Activated T-cell treated with anti-CD3 and anti-CD28 coated beads, Interleukin-2, amount 50 U/mL, for 1 hour (primary cell): ENCODE measurements at places on chromosomes 1 and 21.

DNA sequence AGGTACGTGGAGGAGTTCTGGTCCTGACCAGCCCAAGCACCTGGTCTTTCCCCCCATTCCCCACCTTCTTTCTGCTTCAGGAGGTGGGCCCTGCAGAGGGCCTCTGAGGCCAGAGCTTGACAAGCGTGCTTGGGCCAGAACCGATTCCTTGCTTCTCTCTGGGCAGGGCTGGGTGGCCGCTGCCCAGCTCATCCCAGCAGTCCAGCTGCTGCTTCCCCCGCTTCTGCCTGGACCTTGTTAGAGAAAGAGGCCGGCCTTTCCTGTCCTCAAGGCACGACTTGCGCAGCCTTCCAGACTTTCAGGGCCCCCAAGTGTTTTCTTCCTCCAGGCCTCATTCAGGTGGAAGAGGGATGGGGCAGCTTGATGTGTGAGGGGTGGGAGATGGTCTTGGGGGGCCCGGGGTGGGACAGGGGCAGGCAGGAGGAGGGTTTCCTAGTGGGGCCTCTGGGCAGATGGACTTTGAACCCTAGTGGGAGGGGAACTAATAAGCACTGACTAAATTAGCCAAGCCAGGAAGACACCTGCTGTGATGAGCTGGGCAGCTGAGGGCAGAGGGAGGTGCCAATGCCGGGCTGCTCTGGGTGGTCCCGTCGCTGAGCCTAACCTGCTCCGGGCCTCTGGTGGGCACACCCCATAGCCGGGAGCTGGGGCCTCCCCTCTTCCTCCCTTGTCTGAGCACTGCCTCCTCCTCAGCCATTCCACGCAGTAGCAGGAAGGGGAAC, 36.5 kb downstream of the ARHGEF10L start:
- no peak for DNase-seq

GRCh38 chr1:91747666-91748065, 138.3 kb downstream of the TGFBR3 start:
- no peak for DNase-seq

DNA sequence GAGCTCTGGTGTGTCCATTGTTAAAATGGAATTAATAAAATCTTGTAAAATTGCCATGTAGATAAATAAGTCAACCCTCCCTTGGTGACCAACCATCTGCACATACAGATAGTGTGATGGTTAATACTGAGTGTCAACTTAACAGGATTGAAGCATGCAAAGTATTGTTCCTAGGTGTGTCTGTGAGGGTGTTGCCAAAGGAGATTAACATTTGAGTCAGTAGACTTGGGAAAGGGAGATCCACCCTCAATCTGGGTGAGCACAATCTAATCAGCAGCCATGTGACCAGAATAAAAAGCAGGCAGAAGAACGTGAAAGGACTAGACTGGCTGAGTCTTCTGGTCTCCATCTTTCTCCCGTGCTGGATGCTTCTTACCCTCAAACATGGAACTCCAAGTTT, 174.8 kb downstream of the LTN1 start:
- no peak for DNase-seq

DNA sequence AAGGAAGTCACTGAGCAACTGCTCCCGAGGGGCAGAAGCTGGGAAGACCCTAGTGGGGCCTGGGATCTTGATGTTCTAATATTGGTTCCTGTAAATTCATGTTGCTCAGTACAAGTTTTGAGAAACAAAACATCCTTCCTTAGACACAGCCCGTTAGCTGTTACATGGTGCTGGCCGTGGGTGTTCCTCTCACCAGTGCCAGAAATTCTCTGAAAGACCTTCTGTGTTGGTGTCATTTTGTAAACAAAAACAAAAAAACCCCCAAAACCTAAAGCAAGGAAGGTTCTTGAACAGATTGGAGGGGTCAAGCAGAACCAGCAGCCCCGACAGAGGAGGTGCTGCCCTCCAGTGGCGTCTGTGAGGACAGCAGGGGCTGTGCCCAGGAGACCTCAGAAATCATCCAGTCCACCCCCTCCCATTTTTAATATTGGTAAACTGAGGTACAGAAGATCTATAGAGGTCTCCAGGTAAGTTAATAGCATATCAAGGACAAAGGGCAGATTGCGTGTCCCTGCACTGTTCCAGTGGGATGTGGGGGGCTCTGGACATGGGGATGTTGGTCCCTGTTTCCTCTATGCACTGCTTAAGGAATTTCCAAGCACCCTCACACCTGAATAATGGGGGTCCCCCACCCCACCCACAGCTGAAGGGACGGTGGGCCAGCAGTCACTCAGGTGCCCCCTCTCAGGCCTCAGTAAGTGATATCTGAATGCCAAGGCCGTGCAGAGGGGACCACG, 38.2 kb downstream of the SLC2A7 start:
- peak; percentile 77 for DNase-seq

- DNase-seq: peak; percentile 45
These were observed 49.5 kb downstream of the SSBP3 start for GRCh38 chr1:54356680-54357147.

- no peak for DNase-seq
These were observed 43.6 kb upstream of the COL18A1 start for GRCh38 chr21:45361033-45361997.

DNA sequence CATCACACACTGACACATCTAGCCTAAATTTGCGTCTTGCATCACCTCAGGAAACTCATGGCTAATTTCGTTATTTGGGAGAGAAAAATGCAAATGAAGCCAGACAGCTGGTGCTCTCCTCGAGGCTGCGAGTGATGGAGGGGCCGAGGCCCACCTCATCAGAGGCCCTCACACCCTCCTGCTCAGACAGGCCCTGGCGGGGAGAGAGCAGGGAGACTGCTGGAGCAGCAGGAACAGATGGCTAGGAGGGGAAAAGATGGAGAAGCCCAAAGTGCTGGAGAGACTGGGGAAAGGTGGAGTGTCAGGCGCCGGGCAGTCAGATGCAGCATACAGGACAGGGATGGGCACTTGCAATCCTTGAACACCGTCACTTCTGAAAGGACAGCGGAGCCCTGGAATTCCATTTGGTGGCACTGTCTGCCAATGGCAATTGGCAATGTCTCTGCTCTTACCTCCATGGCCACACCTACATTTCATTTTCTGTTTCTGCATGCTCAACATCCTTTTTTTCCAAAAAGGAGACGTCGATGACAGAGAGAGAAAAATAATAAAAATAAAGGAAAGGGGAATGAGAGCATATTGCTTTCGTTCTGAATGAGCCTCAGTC, 286.2 kb downstream of the SPATA17 start:
- DNase-seq: no peak

- DNase-seq: no peak
These were observed 108.0 kb downstream of the PTPRU start for GRCh38 chr1:29344336-29344735.

GRCh38 chr1:62682531-62682930, 5.7 kb downstream of the DOCK7 start:
- no peak for DNase-seq

DNA sequence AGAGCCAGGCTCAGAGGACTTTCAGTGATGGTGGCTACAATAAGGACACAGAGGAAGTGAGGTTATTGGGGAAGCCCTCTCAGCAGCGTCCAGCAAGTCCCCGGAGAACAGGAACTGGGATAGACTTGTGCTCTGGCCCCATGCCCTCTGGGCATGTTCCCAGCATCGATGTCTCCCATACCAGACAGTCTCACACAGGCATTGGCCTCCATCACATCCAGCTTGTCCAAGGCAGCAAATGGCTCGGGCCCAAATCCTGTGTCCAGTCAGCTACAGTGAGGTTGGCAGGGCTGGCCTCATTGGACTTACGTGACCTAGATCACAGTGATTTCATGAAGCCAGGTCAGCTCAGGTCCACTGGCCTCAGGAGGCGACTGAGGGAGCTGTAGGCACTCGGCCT, 19.6 kb upstream of the TMEM54 start:
- DNase-seq: no peak

DNA sequence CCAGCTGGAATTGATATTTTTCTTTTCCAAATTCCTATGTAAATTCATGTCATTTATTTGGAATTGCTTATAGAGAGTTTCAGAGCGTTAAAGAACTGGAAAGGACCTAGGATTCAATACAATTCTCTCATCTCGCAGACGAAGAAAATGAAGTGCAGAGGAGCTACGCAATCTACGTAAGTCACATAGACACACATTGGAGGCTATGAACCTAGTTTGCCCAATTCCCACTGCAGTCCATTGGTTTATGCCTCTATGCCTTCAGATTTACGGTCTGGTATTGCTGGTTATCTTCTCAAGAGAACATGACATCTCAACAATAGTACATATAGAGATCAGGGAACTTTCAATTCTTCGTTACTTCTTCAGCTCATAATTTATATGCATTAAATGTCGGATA, 971 bp upstream of the RNF2 start:
- no peak for DNase-seq

- no peak for DNase-seq
These were observed 16.0 kb upstream of the ZBTB8B start for GRCh38 chr1:32448773-32449456.

GRCh38 chr1:27931184-27931583, 3.6 kb upstream of the SMPDL3B start:
- no peak for DNase-seq

DNA sequence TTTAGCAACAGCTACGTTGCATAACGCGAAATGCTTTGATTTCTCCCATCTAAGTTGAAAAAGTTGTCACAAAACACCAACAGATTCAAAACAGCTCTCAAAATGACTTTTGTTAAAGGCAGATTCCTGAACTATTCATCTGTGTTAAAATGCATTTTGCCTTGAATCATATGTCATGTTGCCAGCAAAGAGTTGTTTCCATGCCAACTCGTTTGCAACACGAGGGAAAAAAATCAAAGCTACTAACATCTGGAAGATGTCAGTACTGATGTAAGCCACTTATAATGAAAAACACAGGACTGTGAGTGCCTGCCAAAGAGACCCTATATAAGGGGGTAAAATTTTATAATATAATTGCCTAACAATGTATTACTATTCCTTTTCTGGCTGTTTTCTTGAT, 182.7 kb upstream of the PTBP2 start:
- DNase-seq: no peak

DNA sequence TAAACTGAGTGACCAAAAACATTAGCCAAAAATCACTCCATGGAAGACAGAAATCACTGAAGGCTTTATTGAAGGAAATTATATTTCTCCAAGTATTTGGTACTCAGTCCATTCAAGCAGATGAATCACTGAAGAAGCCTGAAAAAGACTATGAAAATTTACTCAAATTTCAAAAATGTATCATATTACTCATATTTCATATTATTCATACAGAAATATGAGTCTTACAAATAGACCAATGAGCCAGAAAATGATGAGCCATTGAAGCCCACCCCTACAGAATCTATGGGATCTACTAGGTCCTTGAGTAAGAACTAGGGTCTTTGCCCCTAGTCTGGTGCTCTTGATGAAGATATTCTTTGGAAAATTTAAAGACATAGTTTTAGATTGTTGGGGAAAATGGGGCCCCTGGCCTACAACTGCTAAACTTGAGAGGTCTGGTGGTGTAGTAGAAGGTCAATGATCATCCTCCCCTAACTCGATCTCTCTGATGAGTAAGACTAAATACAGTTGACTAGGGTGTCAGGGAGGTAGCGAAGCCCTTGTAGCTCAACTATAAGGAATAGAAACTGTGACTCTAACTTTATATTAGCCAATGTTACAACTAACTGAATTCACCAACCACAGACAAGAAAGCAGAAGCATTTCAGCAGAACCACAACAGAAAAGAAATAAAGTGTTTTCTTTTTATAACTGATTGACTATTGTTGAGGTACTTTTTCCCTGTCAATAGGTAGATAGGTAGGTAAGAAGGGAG, 81.0 kb downstream of the NOTCH2 start:
- no peak for DNase-seq

DNA sequence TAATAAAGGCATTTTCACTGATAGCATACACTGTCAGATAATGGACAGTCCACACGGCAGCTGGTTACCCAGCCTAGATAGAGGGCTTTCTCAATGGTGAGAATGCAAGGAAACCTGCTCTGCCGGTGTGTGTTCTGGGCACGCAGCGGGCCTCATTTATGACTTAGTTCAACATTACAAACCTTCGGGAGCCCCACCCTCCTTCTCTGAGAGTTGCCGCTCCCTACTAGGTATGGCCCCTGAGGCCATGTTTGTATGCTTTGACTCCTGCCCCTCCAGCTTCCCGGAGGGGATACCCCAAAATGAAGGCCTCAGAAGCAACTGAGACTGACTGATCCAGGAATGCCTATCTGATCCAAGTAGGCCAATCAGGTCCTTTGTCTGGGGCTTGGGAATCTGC, 17.2 kb upstream of the FABP3 start:
- DNase-seq: no peak

GRCh38 chr1:158818560-158818959, 12.6 kb upstream of the MNDA start:
- no peak for DNase-seq
